ENCODE measurements at places on chromosomes 7 and 10.

GRCh38 chr7:69845721-69846495 is 247.6 kb downstream of the AUTS2 start:
- no peak for DNase-seq

DNA sequence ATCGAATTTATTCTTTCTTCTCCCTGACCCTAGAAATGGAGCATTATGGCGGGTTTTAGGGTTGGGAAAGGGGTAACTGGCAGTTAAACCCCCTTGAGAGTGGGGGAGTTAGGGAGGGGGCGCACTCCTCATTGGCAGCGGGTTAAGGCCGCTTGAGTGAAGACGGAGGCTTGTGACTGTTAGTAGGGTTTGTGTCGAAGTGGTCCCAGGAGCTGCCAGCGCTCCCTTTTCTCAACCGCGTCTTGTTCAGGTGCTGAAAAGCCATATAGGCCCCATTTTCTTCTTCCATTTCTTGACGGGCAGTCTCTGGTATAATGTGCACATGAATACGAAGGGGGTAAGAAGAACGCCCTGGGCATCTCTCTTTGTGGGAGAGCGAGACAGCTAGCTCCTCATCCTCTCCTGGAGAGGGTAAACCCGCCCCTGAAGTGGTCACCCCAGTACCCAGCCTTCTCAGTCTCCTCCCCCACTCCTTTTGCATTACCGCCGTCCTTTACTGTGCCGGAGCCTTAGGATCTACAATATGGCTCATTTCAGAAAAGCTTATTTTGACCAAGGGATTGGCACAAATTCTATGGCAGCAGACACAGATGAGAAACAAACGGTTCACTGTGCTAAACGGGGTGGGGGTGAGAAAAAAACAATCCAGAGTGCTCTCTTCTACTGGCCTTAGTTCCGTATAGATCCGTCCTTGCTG is 836 bp downstream of the KMT2E start:
- DNase-seq = no peak

- DNase-seq = no peak
Observed at GRCh38 chr7:28203508-28204240, 23.1 kb upstream of the JAZF1 start.

GRCh38 chr10:32004161-32004591 is 52.0 kb downstream of the KIF5B start:
- no peak for DNase-seq

DNA sequence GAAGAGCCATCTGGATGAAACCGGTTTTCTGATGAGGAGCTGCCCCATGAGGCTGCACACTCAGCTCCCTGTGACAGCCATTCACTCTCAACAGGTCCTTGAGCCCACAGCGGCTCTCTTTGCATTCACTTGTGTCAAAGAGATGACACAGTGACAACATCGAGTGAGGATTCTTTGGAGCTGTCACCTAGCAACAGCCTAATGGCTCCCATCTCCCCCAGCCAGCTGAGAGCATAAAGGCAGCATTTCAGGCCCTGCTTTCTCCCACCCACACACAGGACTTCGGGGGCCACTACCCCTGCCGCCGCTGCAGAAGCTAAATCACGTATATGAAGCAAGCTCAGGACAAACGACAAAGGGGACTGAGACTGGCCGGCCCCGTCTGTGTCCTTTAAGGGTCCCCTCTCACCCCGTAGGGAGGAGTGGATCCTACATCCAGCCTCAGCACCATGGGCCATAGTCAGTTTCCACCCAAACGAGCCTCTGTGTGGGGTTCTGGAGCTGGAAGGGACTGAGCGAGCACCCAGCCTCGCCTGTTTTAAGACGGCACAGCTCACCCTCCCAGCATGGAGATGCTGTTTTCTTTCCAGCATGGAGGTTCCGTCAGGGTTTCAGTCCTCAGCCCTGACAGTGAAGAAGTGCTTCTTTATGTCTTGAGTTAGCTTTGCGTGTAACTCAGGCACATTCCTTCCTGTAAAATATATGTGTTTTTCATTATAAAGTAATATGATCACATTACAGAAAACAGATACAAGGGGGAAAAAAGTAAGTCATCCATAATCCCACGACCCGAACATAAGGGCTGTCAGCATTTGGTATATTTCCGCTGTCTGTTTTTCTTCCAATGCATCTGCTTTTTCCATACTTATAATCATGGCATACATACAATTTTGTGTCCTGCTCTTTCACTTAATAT is 4.9 kb downstream of the CPA4 start:
- DNase-seq = no peak

DNA sequence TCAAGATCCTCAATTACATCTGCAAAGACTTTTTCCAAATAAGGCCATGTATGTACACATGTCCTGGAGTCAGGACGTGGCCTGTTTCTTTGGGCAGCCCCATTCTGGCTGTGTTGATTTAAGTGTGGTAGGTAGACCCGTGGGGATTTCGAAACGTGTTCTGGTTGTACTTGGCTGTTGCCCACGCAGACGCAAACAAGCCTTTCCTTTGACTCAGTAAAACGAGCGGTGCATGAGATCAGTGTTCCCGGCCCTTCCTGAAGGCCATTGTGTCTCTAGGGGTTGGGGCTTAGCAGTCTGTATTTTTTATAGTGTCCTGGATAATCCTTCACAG is 64.8 kb upstream of the DNAJB6 start:
- no peak for DNase-seq

GRCh38 chr10:126270111-126270510 is 118.2 kb downstream of the ADAM12 start:
- no peak for DNase-seq

DNA sequence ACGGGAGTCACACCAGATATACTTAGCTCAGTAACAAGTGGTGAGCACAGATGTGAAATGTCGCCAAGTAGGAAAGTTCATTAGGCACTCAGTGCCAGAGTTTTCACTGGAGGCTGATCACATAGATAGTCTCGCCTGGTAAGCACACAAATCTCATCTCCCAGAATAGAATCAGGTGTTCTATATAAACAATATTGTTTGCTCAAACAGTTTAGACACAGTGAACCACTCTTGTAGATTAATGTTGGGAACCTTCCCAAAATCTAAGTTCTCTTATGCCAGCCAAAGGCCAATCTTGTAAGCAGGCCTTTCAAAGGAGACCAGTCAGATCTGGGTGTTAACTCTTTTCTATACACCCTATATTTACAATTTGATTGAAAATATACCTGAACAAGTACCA is 716.5 kb upstream of the GRM3 start:
- no peak for DNase-seq

GRCh38 chr7:150378115-150378852 is 846 bp upstream of the ZNF775 start:
- DNase-seq = no peak

- DNase-seq = peak; percentile 28
Observed at GRCh38 chr10:31582365-31583052, 263.5 kb downstream of the ZEB1 start.

DNA sequence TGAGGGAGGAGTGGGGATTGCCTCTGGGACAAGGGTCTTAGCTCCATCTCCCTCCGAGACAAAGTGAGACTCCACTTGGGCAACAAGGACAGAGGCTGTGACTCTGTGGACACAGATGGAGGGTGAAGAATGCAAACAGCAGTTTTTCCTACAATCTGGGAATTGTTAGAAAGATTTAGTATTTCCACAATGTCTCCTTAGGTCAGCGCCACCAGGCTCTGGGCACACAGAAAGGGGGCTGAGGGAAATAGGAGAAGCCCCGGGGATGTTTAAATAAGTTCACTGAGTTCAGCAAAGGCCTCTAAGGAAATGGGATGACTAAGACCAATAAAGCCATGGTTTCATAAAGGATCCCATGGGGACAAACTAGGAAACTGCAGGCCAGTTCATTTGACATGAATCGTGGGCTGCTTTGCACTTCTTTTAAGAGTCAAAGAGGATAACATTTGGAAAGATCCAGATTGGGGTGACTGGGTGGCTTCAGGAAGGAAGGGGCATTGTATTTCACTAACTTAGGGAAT is 219.8 kb upstream of the GLI3 start:
- no peak for DNase-seq

DNA sequence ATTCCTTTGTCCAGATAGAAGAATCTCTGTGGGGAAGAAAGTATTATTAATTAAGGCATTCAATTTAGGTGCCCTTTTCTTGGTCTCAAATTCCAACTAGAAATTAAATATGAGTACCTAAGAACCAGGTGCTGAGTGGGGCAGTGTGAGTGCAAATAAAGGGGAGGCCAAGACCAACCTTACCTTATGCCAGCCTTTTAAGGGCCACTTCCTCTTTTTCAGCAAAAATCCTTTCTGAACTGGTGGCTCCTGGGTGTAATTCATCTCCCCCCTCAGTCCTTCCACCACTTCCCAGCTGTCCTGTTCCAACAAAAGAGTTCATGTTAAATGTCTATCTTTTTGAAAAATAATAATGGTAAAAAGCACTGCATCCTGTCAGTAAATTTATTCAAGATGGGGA is 108.2 kb downstream of the OSBPL3 start:
- DNase-seq = no peak

DNA sequence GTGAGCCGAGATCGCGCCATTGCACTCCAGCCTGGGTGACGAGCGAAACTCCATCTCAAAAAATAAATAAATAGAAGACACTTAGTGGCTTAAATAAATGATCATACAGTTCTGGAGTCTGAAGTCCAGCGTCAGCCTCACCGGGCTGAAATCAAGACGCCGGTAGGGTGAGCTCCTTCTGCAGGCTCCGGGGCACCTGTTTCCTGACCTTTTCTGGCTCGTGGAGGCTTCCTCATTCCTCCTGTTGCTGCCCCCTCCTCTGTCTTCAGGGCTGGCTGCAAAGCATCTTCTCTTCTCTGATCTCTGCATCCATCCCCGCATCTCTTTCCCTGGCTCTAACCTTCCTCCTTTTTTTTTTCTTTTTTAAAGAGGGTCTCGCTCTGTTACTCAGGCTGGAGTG is 32.8 kb downstream of the LIMK1 start:
- DNase-seq = no peak

- DNase-seq = no peak
Observed at GRCh38 chr7:35030848-35031247, 6.4 kb downstream of the DPY19L1 start.

DNA sequence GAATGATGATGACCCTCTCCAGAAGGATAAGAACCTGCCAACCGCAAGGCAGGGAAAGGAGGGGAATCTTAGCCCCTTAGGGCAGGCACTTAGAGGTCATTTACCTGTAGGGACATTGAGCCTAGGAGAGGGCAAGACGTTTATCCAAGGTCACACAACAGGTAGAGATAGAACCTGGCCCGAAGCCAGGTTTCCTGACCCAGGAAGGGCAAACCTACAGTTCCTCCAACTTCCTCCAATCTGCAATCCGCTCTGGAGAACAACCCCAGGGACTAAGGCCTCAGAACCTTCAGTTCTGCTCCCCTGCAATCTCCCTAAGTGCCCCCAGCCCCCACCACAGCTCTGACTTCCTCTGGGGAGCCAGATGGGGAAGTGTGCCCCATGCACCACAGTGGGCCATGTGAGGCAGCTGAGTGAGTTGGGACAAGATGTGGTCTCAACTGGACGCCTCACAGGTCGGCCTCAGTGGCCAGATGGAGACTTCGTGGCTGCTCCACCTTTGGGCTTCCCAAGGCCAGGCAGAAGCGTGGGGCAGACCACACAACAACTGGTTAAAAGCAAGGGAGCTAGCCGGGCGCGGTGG is 1.4 kb upstream of the PSAP start:
- DNase-seq = no peak

DNA sequence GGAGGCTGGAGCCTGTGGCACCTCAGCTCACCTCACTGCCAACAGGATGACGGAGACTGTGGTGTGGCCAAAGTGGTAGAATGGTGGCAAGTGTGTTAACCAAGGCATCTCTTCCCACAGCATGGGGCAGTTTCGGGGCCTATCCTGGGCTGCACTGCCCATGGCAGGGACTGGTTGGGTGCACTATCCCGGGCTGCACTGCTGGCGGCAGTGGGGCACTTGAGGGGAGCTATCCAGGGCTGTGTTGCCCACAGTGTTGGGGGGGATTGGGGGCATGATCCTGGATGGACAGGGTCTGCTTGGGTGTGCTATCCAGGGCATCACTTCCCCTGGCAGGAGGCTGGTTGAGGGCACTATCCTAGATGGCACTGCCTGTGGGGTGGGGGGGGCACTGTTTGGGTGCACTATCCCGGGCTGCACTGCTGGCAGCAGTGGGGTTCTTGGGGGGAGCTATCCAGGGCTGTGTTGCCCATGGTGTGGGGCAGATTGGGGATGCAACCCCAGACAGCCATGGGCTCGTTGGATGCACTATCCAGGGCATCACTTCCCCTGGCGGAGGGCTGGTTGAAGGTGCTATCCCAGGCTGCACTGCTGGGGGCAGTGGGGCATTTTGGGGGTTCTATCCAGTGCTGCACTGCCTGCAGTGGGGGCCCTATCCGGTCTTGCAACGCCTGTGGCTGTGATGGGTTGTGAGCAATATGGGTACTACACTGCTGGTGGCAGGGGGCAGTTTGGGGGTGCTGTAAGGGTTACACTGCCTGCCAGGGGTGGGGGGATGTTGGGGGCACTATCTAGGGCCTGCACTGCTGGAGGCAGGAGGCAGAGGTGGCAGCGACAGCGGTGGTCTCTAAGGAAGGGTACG is 129.7 kb downstream of the ZNF248 start:
- no peak for DNase-seq

GRCh38 chr7:157371296-157371695 is 34.5 kb downstream of the DNAJB6 start:
- DNase-seq = no peak

DNA sequence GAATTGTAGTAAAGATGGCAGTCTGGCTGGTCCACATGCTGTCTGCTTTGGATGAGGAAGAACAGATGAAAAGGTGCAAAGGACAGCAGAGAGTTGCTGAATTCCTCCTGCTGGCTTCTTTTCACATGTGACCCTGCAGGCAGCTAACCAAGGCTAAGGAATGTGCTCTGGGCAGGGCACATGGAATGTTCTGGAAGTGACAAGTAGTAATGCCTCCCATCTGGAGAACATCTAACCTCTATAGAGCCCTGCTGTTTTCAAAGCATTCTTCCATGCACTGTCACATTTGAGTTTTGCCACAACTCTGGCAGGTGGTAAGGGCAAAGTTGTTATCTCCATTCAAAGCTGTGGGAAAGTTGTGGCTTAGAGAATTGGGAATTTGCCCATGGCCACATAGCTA is 208.8 kb downstream of the STK31 start:
- no peak for DNase-seq

DNA sequence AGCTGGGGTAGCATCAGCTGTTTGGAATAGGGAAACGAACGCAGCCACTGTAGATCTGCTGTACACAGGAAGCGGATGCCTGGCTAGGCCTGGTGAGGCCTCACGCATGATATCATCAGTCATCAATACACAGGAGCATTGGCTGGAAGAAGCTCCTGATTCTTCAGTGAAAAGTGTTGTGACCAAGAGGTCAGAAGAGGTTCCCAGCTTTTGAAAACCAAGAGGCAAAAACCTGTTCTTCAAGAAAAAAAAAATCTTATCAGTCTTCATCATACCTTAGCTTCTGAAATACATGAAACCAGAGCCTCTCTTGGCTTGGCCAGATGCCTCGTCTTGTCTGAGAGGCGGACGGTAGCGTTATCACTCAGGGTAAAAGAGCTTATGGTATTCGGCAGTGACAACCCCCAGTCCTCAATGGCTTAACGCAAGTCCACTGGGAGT is 139.3 kb upstream of the TCF7L2 start:
- DNase-seq = no peak

- DNase-seq = no peak
Observed at GRCh38 chr7:36423633-36424032, 34.0 kb downstream of the ANLN start.

- no peak for DNase-seq
Observed at GRCh38 chr10:113752553-113752952, 1.1 kb downstream of the PLEKHS1 start.

GRCh38 chr10:83849150-83849549 is 290.2 kb upstream of the GHITM start:
- DNase-seq = no peak

GRCh38 chr10:122113161-122113944 is 124.4 kb downstream of the TACC2 start:
- DNase-seq = no peak

GRCh38 chr10:123038782-123039631 is 30.2 kb downstream of the ACADSB start:
- no peak for DNase-seq
